Activated effector memory CD4-positive, alpha-beta T cell treated with Interleukin-2 at 50 U/mL for 16 hours (primary cell): ENCODE measurements at places on chromosomes 3 and 15.

- DNase-seq = no peak
These were observed 55.7 kb upstream of the GATA2 start for GRCh38 chr3:128548426-128549282.

GRCh38 chr3:25156626-25157025 lies 271.4 kb upstream of the RARB start:
- DNase-seq = no peak

GRCh38 chr15:34109797-34110663 lies 8.1 kb downstream of the PGBD4 start:
- DNase-seq = no peak

DNA sequence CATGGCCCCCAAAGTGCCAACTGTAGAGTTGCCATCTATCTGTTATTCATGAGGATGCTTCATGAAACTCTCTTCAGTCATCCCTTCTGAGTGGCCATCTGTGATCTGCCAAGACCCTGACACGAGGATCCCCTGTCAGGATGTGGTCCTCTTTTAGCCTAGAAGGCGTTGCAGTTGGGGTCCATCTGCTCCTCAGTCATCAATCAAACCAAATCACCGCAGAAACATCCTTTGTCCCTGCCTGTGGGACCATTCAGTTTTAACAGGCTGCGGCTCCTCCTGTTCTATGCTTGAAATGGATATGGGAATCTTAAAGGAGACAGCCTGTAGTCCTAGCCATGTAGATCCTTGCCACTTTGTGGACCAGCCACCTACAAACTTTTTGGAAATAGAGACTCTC lies 5.9 kb upstream of the RPS27L start:
- no peak for DNase-seq

DNA sequence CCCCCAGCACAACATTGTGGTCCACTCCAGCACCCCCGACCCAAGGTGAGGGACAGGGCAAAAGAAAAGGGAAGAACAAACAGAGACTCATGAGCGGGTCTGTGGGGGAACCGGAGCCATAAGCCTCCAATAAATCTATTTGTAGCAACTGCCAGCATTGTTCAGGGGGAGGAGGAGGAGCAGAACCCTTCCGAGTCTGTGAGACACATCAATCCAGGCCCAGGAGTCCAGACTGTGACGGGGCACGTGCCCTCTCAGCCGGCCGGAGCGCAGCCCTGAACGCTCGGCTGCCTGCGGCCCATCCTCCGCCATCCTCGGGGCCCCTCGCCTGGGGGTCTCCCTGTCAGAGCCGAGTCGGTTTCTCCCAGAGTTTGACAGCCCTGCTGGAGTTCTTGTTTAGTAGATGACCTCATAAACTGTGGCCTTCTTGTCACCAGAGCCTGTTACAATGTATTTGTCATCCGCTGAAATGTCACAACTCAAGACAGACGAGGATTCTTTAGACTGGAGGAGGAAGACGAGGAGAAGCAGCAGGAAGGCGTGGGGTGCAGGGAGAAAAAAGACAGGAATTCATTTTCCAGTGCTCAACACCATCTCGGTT lies 47.9 kb downstream of the TLE3 start:
- no peak for DNase-seq

GRCh38 chr3:12947504-12948369 lies 106.4 kb upstream of the RPL32 start:
- no peak for DNase-seq

DNA sequence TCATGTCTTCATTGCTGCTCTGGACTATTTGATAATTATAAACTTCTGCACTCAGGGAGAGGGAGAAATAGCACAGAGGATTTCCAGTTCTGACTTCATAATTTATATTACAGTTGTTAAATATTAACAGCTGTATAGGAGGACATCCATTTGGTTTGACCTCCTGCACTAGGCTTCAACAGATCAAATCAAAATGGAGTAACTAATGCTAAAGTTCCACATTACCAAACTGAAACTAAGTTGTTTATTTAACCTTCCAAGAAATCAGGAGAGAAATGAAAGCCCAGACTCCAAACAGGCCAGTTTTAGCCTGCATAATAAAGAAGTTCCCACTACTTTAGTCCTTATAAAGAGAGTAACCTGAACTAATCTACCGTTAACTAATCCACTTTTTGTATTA lies 4.6 kb downstream of the PLSCR2 start:
- no peak for DNase-seq
